ENCODE measurements at places on chromosomes 16 and 17.

DNA sequence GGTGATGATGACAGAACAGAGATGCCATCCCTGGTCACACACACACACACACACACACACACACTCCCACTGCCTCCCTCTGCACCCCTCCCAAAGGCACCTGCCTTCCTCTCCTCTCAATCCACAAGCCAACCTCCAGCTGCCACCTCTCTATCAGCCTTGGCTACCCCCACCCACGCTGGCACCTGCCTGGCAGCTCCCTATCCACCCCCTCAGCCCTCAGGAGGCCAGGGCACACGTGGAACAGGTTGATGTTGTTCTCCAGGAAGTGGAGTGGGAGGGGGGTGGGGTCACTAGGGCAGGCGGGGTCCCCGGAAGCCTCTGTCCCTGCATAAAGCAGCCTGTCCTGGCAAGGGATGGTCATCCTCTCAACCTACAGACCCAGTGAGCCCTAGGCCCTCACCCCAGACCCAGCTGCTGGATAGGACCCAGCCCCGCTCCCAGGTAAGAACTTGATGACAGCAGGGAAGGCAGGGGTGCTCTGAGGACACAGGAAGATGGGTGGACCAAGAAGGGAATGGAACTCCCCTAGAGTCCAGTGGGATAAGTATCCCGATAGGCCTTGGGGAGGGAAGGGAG, at the start of gene GSDMA:
GSDMA (plus strand) TSS at position 363 of the 579 bp plus-strand sequence. CDS start 2,684 bp downstream, outside the sequence.
- peak; percentile 53 for DNase-seq

DNA sequence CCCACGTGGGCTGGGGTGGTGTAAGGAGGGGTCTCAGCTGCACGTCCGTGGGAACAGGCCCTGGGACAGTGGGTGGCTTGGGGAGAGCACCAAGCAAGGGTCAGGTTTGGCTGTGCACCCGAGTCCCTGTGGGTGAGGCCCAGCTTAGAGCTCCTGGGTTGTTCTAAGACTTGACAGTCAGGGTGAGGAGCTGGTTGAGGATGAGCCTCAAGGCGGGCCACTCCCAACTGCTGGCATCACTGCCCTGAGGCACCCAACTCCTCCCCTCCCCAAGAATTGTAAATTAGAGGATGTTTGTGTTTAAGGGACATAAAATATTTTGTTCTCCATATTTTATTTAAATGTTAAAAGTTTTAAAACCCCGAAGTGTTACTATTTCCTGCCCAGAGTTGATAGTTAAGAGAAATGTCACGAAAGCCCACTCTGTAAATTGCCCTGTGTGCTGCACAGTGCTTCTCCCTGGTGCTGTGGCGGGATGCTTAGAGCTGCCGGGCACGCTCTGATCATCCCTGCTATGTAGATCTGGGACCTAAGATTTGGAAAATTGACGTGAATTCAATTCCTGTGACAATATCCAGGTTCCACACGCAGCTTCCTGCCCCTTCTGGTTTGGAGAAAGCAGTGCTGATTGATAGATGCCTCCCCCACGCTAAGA, 15.9 kb downstream of the ZC3H18 start:
- no peak for DNase-seq

GRCh38 chr17:82091264-82092066, 6.6 kb downstream of the FASN start:
- no peak for DNase-seq

DNA sequence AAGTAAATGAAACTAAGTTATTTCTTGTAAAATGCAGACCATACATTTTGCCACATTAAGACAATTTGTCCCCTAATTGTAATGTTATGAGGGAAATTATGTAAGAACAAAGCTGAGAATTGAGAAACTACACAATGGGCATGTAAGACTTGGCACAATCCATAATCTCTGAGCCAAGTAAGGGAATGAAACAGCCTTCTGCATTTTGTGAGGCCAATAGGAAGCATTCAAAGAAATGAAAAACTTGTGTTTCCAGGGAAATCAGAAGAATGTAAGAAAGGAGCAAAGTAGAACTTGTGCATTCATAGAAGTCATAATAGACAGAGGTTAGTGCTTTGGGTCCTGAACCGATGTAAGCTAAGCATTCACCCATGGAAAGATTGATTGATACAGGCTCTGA, 1.8 kb downstream of the KRTAP9-4 start:
- DNase-seq = no peak

Measured in DMS153 (cell line).